ENCODE measurements at places on chromosomes 3 and 15. TPM values are rescaled to one million over a fixed set of nuclear protein-coding genes. Genes with fewer than 3 reads are reported as not detected.
A peak's percentile ranks its signal among the peaks of the same experiment; 100 is the strongest.

The CILP gene
- total RNA-seq = 32.5 TPM

GRCh38 chr3:57530071-57530608 lies 14.0 kb downstream of the DNAH12 start:
- no peak for DNase-seq

GRCh38 chr3:129618901-129619671 lies 12.6 kb upstream of the PLXND1 start:
- peak; percentile 21 for DNase-seq

DNA sequence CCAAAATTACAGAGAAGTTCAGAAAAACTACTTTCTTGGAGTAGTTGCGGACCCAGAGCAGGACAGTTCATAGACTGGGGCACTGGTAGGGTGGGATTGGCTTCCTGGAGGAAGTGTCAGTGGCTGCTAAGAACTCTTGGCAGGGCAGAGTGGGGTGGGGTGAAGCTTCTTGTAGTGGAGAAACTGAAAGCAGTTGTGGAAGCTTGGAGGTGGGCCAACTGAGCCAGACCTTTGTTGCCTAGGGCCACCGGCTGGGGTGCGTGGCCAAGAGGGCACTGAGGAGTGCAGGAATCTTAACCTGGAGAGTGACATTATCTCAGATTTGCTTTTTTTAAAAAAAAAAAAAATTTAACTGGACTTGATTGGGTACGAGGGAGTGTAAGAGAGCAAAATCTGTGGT lies 3.1 kb downstream of the KAT2B start:
- peak; percentile 71 for DNase-seq

DNA sequence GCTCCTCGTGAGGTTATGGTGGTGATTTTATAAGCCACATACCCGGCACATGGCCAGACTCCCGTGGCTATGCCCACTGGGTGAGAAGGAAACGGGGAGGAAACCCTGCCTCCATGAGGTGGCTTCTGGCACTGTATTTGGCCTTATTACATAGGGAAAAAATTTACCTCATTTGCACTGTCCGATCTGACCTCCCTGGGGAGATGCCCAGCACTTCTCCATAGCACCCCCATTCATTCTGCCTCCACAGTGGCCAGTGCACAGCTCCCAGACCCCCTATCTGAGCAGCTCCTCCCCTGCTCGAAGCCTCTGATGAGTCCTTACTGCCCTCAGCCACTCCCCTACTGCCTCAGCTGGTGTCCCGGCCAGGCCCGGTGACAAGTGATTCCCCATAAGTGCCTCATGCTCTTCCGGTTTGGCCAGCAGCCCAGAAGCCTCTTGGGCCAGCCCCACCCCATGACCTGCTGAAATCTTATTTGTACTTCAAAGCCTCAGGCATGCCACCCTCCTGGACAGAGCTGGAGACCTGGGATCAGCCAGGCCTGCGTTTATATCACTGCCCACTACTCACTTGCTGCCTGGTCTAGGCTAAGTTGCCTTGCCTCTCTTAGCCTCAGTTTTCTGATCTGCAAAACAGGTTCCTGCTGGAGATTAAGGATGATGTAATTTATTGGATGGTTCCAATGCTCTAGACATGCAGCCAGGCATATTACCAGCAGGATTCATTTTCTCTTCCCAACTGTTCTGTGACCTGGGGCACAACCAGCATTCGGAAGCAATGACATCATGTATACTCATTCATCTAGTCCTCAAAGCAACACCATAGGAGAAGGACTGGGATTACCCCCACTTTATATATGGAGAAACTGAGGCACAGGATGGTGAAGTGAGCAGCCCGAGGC lies 30.6 kb upstream of the SLC6A6 start:
- peak; percentile 84 for DNase-seq

DNA sequence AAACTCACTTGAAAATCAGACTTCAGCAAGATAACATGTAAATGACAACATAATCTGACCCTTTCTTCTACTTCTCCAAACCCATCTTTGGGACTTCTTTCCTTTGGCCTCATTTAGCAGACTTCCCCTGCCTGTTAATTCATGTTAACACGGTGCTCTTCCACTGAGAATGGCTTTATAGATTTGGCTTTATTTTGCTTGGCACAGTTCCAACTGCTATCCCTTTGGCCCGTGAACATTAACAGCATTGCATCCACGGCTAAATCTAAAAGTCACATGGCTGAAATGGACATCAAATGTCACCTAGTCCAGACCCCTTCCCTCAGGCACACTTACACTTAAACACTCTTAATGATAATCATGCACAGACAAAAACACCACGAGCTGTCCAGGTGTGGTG lies 3.8 kb downstream of the ZMAT3 start:
- DNase-seq = no peak

- no peak for DNase-seq
Observed at GRCh38 chr3:127043731-127044510, 61.0 kb downstream of the PLXNA1 start.

DNA sequence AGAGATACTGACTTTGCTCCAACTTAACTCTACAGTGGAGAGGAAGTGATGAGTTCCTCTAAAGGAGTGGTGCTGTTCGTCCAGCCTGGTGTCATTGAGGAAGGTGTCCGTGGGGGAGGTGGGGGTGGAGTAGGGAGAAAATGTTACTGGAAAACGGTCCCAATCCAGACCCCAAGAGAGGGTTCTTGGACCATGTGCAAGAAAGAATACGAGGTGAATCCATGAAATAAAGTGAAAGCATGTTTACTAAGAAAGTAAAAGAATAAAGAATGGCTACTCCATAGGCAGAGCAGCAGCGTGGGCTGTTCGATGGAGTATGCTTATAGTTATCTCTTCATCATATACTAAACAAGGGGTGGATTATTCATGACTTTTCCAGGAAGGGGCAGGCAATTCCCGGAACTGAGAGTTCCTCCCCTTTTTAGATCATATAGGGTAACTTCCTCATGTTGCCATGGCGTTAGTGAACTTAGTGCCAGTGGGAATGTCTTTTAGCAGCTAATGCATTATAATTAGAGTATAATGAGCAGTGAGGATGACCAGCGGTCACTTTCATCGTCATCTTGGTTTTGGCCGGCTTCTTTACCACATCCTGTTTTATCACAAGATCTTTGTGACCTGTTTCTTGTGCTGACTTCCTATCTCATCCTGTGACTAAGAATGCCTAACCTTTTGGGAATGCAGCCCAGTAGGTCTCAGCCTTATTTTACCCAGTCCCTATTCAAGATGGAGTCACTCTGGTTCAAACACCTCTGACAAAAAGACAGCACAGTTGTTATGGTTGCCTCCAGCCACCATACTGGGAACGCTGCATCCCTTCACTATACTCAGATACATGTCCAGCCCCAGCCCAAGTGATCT lies 38.6 kb downstream of the CLEC3B start:
- DNase-seq = peak; percentile 58

All from muscle of leg (tissue), 16 donors.